ENCODE measurements at places on chromosomes 7 and 10. TPM values are rescaled to one million over a fixed set of nuclear protein-coding genes. Genes with fewer than 3 reads are reported as not detected.

ARHGEF5 gene
- 2.2 TPM for total RNA-seq

HKDC1 gene
- total RNA-seq, result 15.2 TPM

MYH16 gene
- 0.56 TPM for total RNA-seq

NPFFR1 gene
- total RNA-seq, result not detected

Measured in A549 treated with CORT108297 at 1 μM for 4 hours (cell line).